ENCODE measurements at places on chromosomes 4 and X.

- DNase-seq: no peak
Measured at GRCh38 chr4:139050446-139050845, 34.9 kb downstream of the NOCT start.

DNA sequence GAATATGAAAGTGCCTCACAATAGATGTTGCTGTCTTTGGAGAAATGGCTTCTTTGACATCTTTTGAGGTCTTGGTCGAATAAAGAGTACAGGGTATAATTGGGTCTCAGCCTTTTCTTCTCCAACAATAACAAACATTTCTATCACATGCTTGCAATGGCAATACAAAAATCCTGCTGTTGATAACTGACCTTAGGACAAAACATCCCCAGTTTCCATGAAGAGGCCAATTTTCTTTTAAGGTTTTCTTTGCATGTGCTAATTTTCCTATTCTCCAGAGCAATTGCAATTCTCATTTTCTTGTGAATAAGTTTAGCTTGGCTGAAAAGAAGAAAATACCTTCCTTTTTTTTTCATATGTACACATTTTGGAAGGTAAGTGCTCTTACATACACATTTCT, 130.7 kb upstream of the RPS6KA6 start:
- no peak for DNase-seq

GRCh38 chrX:39144323-39144722, 343.1 kb downstream of the MID1IP1 start:
- DNase-seq: no peak

- DNase-seq: no peak
Measured at GRCh38 chr4:61223385-61223784, 23.3 kb downstream of the ADGRL3 start.

- no peak for DNase-seq
Measured at GRCh38 chrX:3651277-3651676, 62.2 kb downstream of the PRKX start.

DNA sequence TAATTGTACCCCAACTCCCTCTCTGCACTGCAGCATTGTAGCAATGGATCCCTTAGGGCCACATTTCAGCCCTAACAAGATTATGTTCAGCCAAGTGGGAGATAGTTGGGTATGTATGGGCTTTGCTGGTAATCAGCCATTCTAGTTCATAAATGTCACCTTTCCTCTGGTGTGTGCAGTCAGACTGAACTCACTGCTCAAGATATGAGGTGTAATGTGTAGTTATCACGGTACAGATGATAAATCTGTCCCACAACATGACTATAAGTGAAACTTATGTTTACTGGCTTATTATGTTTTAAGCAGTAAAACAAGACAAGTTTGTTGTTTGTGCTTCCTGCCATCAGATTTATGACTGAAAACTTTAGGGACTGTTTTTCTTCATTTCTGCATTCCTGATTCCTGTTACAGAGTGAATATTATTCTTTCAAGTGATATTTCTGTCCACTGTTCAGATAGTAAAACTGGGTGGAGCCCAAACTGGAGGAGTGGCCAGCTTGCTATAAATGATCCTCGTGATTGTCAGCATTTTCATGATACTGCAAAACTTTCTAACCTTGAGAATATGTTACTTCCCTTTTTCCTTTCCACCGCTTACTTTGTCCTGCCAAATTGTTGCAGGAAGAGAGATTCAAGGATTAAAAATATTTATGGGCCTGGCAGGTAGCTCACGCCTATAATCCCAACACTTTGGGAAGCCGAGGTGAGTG, 44.9 kb downstream of the ANAPC4 start:
- no peak for DNase-seq

DNA sequence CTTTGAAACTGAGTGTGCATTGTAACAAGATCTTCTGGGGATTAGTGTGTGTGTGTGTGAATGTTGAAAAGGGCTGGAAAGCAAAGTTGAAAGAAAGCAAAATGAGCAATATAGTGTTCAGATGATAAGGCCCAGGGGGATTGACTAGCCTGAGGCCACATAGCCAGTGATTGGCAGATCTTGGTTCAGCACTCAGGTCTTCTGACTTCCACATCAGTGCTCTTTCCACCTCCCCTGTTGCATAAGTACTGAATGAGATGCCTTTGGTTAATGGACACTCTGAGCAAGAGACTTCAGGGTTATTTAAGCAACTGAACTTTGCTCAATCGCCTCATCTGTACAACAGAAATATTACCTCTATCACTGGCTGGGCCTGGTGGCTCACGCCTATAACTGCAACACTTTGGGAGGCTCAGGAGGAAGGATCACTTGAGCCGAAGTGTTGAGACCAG, 120.4 kb downstream of the TMEM164 start:
- DNase-seq: no peak

DNA sequence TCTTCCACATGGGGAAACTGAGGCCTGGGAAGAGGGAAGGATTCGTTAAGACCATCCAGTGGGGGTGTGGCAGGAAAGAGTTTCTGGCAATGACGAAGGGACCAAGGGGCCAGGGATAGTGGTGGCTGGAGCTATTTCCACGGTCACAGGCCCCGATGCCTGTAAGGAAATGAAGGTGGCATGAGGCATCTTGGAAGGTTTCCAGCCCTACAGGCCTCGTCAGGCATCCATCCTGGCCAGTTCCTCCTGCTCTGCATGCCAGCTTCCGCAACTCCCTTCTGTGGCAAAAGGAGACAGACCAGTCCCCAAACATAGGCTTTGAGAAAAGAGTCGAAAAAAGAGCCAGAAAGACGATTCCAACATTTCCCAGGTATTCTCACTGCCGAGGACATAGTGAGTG, 9.2 kb upstream of the C4orf50 start:
- no peak for DNase-seq

DNA sequence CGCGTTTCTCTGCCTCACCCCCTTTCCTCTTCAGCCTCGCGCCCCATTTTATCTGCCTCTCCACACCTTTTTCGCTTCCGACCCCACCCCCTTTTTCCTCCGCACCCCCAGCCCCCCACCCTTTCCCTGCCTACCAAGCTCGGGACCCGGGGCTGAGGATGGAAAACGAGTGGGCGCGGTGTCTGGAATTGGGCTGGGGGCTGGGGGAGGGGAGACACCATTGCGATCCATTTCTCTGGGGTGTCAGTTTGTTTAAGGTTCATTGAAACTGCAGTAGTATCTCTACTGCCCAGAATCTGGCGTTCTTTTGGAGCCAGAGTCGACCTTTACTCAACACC, 707 bp downstream of the SLC9A6 start:
- no peak for DNase-seq

DNA sequence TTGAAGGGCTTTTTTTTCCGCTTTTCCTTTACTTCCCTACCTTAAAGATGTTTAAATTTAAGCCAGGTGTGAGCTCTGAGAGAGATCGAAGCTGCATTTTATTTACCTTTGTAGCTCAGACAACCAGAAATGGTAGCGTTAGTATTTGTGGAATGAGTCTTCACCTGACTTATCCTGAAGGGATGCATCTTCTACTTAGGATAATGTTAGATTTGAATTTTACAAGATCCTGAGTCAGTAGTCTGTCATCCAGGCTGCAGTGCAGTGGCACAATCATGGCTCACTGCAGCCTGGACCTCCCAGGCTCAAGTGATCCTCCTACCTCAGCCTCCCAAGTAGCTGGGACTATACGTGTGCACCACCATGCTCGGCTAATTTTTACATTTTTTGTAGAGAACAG, 26.2 kb downstream of the TMSB4X start:
- DNase-seq: no peak

DNA sequence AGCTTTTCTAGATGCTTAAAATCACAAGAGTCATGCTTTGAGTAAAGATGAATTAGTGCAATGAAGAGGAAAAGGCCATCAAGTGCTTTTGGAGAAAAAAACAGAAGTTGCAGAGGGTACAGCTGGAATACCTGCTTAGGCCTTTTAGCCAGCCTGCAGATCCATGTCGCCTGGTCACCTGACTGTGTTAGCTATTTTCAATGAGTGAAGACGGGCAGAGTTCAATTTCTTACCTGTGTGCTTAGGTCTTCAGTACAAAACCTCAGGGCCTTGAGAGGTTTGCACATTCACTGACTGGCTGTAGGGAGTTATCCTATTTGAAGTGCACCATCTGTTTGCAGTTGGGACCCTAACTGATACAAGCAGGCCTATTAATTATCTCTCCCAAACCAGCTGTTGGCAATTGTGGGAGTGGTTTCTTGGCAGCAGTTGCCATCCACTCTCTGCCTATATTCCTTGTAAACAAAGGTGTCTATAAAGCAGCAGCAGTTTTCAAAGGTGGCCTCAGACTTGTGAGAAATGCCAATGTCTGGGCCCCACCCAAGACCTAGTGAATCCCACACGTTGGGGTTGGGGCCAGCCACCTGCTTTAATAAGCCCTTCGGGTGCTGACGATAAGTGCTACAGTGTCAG, 16.3 kb upstream of the FAT1 start:
- no peak for DNase-seq

GRCh38 chr4:83556006-83556707, 20.2 kb downstream of the GPAT3 start:
- no peak for DNase-seq

GRCh38 chr4:85268961-85269360, 206.0 kb upstream of the ARHGAP24 start:
- no peak for DNase-seq

GRCh38 chr4:38386654-38387188, 277.3 kb upstream of the KLF3 start:
- DNase-seq: no peak

DNA sequence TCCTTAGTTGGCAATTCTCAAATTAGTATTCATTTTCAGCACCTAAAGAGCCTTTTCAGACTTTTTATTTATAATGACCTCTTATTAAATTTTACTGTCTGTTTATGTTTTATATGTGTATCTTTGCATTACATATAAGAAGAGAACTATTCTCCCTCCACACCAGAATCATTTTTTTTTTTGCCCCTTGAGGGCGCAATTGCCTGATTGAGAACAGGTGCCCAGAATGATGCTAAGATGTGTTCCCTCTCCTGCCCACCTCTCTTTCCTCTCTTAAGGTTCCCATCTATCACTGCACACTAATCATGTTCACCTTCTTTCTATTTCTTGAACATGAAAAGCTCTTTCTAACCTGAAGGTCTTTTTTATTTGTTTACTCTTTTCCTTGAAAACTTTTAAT, 44.2 kb upstream of the ADAM29 start:
- DNase-seq: no peak

GRCh38 chrX:38804682-38805431, 3.6 kb downstream of the MID1IP1 start:
- peak; percentile 37 for DNase-seq

DNA sequence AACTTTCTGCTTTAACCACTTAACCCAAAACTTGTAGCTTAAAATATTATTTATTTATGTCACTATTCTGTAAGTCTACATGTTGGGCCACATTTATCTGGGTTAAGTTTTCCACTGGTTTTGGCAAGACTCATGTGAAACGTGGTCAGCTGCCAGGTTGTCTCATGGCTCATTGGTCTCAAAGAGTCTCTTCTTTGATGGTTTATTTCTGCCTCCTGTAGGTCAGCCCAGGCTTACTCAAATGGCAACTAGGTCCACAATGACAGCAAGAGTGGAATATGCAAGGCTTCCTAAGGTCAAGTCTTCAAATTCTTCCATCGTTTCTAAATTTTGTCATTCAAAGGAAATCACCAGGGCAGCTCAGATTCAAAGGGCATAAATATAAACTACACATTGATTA, 828.7 kb downstream of the PCDH7 start:
- DNase-seq: no peak

- no peak for DNase-seq
Measured at GRCh38 chr4:48290146-48290772, 20.6 kb upstream of the TEC start.

GRCh38 chrX:82775426-82775825, 732.7 kb upstream of the POU3F4 start:
- DNase-seq: no peak

Data from ovary (tissue), 10 donors.